Effector memory CD4-positive, alpha-beta T cell (primary cell): ENCODE measurements at places on chromosomes 3 and 15.

- DNase-seq: no peak
These were observed 119.2 kb upstream of the ZBED2 start for GRCh38 chr3:111714305-111714704.

DNA sequence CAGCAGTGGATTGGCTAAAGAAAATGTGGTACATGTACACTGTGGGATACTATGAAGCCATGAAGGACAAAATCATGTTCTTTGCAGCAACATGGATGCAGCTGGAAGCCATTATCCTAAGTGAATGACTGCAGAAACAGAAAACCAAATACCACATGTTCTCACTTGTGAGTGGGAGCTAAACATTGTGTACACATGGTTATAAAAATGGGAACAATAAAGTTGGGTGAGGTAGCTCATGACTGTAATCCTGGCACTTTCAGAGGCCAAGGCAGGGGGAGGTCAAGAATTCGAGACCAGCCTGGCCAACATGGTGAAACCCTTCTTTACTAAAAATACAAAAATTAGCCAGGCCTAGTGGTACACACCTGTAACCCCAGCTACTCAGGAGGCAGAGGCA is 3.6 kb upstream of the OR4F6 start:
- DNase-seq: no peak

DNA sequence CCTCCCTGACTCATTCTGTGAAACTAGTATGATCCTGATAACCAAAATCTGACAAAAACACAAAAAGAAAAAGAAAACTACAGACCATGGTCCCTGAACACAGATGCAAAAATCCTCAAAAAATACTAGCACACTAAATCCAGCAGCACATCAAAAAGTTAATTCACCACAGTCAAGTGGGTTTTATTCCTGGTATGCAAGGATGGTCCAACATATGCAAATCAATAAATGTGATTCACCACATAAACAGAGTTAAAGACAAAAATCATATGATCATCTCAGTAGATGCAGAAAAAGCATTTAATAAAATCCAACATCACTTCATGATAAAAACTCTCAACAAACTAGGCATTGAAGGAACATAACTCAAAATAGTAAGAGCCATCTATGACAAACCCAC is 12.8 kb downstream of the SAXO2 start:
- no peak for DNase-seq

DNA sequence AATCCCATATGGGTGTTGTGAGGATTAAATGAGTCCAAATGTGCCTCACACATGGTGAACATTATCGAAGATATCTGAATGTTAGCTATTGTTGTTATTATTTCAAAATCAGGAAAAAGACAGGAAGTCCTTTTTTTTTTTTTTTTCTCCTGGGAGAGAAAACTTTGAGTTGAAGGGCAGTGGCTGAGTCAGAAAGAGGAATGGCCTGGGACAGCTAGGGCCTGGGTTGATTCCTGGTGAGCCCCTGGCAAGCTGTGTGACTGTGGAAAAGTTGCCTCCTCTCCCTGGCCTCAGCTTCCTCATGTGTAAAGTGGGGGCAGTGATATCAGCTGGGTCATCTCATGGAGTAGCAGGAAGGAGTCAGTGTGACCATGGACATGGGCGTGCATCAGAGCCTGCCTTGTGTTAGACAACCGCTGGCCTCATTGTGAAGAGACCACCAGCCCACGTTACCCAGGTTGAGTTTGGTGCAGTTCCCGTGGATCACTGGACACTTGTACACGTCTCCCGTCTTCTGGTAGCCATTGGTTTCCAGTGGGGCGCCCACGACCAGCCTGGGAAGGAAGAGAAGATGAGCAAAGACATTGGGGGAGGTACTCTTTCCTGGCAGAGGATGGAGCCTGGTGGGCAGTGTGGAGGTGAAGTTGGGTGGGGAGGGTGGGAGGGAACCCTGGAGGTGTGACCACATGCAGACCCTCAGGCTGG is 63.1 kb downstream of the ITGA11 start:
- DNase-seq: no peak
